Activated CD4-positive, CD25-positive, alpha-beta regulatory T cell treated with anti-CD3 and anti-CD28 coated beads, Interleukin-2, amount 50 U/mL, for 72 hours (primary cell): ENCODE measurements at places on chromosomes 6 and 20.

DNA sequence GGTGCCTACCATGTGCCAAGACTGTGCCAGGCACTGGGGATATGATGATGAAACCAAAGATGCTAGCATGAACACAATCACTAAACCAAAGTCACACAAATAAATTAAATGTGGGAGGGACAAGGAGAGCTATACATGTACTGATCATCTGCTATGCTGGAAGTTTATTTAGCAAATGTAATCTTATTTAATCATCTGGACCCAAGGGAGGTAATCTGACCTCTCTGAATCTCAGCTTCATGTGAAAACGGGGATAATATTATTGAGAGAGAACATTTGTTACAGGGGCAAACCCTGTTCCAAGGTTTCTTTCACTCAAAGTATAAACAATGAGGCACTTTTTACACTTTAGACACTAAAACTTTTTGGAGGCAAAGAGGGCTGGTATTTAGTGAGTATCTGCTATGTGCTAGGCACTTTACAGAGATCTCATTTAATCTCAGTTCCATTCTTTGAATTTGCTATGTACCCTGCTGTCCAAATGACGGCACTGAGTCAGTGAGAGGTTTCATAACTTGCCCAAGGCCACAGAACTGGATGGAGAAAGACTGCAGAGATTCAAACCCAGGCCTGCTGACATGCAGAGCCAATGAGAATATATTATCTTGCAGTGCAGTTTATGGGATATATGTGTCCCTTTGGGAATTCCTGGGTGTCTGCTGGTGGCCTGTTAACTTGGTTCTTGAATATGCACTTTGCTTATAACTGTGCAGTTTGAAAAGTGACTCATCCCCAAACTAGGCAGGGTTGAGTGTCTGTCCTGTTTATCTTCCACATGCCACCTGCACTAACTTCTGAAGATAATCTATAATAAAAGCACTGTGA, 3.3 kb upstream of the ASXL1 start:
- no peak for DNase-seq

- no peak for DNase-seq
These were observed 11.4 kb upstream of the SIRT5 start for GRCh38 chr6:13563009-13563408.

DNA sequence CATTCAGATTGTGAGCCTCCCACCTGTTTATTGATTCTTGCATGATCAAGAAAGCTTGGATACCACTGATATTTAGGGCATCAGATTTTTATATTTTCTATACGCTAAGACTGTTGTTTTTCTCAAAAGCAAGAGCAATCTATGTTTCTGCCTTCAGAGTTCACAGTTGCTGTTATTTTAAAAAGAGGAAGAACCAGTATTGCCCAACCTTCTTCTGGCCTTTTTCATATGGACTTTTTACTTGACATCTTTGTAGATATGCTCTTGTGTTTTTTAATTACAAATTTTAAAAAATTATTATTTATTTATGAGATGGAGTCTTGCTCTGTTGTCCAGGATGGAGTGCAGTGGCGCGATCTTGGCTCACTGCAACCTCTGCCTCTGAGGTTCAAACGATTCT, 28.9 kb downstream of the SLC17A5 start:
- DNase-seq: no peak

GRCh38 chr6:148999929-149000468, 253.2 kb downstream of the UST start:
- no peak for DNase-seq

DNA sequence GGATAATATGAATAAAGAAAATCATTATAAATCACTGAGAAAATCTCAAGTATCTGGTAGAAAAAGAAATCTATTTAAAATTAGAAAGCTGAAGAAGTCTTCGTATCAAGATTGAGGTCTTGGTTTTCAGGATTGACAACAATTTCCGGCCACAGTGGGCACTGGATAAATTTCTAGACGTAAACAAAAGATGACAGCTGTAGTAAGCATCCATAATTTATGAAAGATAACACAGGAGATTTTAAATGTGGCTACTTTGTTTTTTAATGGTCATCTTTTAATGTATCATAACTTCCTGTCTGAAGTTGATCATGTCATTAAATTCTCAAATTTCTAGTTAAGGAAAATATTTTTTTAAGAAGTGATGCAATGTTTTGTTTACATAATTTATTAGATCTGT, 444.2 kb downstream of the HTR1B start:
- DNase-seq: no peak

- no peak for DNase-seq
These were observed 127.7 kb upstream of the LRFN2 start for GRCh38 chr6:40714576-40715564.

DNA sequence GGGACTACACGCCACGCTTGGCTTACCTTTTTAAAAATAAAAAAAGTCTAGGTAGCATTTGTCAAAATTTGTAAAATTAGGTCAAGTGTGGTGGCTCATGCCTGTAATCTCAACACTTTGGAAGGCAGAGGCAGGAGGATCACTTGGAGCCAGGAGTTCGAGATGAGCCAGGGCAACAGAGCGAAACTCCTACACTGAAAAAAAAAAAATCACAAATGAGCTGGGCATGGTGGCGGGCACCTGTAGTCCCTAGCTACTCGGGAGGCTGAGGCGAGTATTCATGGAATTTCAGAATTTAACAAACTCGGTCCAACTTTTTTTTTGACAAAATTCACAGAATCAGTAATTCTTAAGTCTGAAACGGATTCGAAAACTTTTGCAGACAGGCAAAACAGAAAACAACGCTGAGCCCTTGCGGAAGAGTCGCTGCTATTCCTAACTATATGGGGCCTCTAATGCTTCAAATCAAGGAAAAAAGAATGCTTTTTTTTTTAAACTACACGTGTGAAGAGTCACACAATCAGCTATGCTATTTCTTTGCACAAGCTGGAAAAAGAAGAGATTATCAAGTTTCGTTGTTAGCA, 62.9 kb downstream of the GTF2H5 start:
- no peak for DNase-seq
